ENCODE measurements at places on chromosomes 5 and 9.

DNA sequence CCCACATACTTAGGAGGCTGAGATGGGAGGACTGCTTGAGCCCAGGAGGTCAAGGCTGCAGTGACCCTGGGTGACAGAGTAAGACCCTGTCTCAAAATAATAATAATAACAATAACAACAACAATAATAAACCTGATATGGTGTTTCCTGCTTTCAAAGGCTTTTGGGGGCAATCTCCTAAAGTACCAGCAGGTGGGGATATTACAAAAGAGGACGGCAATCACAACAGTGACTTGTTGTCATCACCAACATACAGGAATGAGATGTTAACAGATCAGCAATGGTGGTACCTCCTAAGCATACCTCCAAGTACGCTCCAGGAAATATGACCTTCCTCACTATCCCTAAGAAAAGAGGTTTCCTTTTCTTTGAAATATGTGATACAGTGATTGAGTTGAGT is 91.1 kb upstream of the RNF180 start:
- no peak for DNase-seq

- no peak for DNase-seq
These were observed 55.2 kb upstream of the PDE8B start for GRCh38 chr5:77155179-77155785.

DNA sequence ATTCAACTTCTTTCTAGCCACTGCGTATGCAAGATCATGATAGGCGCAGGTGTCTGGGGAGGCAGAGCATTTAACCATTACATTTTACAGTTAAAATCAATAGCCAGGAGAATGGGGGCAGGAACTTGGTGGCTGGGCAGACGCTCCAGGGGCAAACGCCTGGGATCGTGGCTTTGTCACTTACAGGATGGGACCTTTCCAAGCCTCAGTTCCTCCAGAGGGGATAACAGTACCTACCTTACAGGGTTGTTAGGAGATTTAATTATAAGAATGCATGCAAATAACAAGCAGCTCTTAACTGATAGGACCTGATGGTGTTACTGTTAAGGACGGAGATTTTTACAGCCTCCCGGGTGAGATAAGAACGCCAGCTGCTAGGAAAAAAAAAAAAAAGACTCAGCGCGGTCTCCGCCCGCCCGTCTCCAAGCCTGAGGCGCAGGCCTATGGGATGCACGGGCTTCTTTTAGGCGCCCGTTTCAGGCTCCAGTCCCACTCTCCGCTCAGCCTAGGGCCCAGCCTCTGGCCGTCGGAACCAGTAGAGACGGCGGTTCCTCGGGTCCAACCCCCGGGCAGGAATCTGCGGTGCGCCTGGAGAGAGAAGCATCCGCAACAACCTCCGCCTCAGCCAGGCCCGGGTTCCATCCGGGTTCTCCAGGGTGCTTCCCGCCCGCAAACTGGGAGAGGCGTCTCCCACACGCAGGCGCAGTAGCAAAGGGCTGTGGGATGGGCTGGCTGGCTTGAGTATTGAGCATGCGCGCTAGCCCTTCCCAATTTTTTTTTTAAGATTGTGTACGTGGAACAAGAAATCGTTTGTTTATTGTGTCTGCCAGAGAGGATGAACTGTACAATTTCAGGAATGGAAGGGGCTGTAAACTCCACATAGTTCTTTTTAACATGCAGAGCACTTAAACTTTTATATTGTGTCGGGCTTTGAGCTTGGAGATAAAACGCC is at the start of gene FAM200C:
TSS of gene FAM200C (minus strand) at position 653 of the 952 bp plus-strand sequence. CDS start 4,564 bp downstream, outside the sequence.
- DNase-seq = peak; percentile 86

DNA sequence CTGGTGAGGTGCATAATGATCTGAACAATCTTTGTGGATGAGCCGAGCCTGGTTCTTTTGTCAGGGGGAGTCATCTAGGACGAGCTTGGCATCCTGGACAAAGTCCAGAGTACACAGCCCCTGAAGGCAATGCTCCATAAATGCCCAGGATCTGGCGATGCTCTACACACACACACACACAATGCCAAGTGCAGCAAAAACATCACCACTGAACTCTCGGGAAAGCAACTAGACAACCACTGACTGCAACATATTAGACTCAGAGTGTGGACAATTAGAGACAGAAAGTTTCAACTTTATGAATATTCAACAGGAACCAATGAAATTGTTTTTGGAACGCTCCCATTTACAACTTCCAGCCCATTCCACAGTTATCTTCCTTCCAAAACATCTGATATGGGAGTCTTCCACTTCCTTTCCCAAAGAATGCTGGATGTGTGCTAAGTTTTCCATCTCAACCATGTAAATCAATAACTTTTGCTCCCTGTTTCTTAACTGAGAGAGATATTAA is 227.6 kb upstream of the ANKRD55 start:
- DNase-seq = no peak

DNA sequence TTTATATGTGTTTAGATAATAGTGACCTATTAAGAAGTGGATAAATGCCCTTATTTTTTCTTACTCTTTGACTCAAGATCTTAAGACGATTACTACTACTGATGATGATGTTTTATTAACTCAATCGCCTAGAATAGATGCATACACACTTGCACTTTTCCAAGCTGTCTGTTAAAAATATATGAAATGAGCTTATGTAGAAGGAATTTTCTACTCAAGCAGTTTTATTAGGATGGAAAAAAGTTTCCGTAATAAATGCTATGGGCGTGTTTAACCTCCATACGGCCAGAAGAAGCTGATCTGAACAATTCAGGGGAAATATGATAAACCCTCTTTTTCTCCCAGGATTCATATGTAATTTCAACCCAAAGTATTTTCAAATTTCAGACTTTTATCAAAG is 455.7 kb upstream of the MPDZ start:
- DNase-seq = no peak

DNA sequence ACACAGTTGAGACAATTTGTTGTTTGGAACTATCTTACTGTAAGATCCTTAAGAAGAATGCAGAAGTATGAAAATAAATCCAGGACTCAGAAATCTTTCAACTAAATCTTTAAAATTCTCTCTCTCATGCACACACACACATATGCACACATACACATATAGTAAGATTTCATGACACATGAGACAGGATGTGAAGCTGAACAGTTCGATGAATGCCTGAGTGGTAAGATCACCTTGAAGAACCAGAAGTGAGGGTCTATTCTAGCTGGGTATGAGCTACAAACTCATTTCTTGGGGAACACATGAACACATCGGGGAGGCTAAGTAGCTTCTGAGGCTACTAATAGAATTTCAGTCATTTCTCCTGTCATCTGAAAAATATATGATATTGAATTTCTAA is 153.6 kb downstream of the TMC1 start:
- DNase-seq = no peak

- no peak for DNase-seq
These were observed 277.8 kb downstream of the RAB3C start for GRCh38 chr5:58860680-58861079.

DNA sequence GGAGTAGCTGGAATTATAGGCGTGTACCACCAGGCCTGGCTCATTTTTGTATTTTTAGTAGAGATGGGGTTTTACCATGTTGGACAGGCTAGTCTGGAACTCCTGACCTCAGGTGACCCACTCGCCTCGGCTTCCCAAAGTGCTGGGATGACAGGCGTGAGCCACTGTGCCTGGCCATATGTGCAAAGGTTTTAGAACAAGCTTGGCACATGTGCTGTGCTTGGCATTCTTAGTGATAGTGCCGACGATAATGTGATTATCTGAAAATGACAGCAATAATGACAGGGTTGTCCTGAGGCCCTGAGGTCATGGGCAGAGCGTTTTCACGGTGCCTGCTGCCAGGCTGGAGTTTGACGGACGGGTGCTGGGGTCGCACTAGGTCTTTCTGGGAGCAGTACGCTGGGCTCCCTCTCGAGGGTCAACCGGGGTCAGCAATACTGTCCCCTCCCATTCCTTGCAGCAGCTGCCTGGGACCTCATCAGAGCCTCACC is 42.6 kb downstream of the HMCN2 start:
- DNase-seq = no peak

DNA sequence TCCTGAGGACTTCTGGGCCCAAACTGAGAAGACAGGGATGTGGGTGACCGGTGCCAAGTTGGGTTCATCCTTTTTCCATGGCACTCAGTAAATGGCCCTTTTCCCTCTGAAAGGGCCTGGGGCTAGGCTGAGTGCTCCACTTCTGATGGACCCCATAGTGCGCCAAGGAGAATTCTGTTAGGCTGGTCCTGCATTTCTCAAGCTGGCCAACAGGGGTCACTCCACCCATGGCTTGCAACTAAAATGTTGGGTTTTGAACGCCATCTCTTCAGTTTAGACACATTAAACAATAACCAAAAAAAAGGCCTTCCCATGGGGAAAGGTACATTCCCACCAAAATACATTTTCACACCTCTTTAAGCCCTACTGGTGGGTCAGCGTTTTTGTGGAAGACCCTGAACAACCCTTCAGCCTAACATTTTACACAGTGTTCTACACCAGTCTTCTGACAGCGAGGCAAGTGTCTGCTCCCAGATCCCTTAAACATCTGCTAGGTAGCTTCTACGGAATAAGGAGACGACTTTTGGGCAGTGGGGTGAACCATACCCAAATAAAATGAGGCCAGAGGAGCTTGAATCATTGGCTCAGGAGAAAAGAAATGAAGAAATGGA is 27.3 kb downstream of the CNTFR start:
- no peak for DNase-seq

GRCh38 chr5:91103353-91104061 is 279.6 kb downstream of the ARRDC3 start:
- DNase-seq = no peak

DNA sequence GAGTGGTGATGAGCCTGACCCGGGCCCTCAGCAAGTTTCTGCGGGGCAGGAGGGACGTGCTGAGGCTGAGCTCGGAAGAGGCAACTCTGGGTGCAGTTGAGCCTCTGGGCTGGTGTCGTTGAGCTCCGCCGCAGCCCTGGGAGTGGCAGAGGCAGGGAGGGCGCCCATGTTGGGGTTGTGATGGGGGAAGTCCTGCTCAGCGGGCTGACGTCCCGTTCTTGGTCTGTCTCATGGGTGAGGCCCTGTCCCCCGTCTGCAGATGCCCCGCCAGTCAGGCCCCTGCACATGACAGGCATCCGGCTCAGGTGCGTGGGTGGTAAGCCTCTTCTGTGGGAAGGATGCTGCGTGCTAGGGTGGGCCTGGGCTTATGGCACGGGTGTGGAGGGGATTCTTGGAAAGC is 64.3 kb downstream of the RXRA start:
- no peak for DNase-seq

DNA sequence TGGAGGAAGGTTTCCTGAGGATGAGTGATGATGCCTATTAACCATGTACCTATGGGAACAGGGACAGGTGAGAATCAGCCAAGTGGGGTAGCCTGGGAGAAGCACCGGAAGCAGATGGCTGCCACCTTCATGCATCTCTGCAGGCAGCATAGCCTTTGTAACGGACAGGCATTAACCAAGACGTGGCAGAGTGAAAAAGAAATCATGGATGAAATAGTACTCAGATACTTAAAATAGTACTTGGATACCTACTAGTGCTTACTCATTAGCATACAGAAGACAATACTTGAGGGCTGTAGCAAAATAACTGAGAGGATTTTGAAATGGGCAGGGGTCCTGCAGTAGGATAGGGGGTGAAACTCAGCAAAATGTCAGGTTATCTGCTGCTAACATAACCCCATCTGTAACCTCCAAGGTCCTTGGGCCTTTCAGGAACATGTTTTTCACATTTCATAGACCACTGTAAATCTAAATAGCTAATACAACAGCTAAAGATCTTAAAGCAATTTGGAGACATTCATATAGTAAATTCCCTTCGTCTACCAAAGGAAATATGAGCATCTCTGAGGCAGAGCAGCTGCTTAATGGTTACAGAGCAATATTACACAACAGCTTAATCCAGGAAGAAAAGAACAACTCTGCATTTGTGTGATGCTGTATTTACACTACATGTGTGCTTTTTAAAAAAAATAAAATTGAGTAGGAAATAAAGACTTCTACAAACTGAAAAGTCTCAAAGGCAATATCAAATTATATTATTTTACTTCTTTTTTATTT is 154.3 kb downstream of the NFIB start:
- DNase-seq = no peak

DNA sequence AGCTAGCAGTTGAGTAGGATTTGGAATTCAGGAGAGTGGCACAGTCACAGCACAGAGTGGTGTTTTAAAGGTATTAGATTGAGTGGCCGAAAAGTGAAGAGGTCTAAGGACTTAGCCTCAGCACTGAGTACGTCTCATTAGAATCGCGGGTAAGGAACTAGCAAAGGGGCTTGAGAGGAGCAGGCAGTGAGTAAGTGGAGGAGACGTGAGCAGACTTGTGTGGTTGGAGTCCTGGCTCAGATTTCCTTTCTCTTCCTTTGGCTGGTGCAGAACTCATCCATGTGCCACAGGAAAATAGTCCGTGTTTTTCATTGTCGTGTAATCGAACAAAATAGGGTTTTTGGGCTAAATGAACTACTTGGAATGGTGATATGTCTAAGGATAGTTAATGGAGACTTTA is 3.4 kb downstream of the EXOSC2 start:
- DNase-seq = no peak

GRCh38 chr9:104997536-104997935 is 69.6 kb upstream of the ABCA1 start:
- DNase-seq = peak; percentile 12

- no peak for DNase-seq
These were observed 618.1 kb downstream of the SLCO4C1 start for GRCh38 chr5:101677961-101678360.

DNA sequence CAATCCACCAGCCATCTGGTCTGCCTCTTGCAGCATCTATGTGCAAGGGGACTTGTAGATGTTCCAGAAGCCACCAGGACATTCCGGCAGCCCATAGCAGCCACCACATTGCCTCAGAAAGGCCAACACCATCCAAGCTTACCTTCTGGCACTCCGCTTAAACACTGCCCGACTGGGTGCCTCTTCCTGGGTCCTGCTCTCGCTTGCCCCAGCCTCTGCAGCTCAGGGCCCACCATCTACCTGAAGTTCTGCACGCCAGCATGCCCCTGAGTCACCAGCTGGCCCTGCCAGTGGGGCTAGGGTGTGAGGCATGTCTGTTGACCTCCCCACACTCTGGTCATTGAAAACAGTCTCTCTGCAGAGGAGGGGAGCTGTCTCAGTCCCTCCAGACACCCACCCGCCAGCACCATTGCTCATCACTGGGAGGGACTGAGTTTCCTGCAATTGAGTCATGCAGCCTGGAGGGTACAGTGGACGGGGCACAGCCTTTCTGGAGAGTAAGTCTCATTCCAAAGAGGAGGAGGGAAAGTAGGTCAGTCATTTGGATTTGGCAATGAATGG is 16.9 kb upstream of the COL5A1 start:
- DNase-seq = no peak

Measured in astrocyte of the cerebellum (primary cell).